Right renal pelvis (tissue), 4 donors: ENCODE measurements at places on chromosomes 7 and 10. TPM values are rescaled to one million over a fixed set of nuclear protein-coding genes. Genes with fewer than 3 reads are reported as not detected.

GRCh38 chr10:97991871-97992270, 38.5 kb downstream of the CRTAC1 start:
- DNase-seq, result peak; percentile 43

- DNase-seq, result no peak
Measured at GRCh38 chr10:94075506-94075905, 81.8 kb downstream of the PLCE1 start.

- DNase-seq, result no peak
Measured at GRCh38 chr7:77811516-77812289, 13.1 kb downstream of the PHTF2 start.

- DNase-seq, result no peak
Measured at GRCh38 chr10:120917521-120918250, 66.5 kb downstream of the WDR11 start.

DNA sequence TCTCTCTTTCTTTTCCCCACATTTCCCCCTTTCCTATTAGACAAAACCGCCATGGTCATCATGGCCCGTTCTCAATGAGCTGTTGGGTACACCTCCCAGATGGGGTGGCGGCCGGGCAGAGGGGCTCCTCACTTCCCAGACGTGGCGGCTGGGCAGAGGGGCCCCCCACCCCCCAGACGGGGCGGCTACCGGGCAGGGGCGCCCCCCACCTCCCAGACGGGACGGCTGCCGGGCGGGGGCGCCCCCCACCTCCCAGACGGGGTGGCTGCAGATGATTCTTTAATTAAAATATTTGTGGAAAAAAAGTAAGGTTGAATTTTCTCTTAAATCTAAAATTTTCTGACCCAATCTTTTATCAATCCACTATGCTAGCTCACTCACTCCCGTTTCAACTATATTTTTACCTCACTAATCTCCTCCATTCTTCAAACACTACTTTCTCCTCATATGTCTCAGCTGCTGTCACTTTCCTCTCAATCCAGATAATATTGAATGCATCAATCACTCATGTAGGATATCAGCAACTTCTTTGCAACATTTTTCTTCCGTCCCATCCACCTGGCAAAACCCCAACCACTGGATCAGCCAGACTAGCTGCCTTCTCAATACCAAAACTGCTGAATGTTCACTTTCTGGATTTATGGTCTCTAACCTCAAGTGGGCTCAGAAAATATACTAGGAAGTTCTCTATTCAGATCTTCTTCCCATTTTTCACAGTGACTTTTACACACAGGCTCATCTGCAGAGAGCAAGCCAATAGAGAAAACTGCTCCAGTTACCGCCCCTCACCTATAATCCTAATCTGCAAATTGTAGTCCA, 81.1 kb upstream of the TRIM24 start:
- no peak for DNase-seq

Gene ATG9B
- 1.9 TPM for polyA plus RNA-seq

Gene TMEM243
- 42.7 TPM for polyA plus RNA-seq

DNA sequence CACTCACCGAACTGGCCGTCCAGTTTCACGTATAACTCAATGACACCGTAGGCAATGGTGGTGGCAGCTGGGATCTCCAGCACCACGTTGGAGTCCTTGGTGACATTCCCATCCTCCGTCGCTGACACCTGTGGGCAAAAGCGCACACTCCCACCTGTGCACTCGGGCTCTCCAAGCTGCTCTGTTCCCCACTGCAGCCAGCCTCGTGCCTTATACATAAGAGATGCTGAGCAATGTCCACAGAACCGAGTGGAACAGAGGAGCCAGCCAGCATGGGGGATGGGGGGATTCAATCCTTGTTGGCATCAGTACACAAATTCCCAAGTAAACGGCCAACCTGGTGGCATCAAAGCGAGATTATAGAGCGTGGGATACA, 40.0 kb downstream of the GSDME start:
- no peak for DNase-seq

DNA sequence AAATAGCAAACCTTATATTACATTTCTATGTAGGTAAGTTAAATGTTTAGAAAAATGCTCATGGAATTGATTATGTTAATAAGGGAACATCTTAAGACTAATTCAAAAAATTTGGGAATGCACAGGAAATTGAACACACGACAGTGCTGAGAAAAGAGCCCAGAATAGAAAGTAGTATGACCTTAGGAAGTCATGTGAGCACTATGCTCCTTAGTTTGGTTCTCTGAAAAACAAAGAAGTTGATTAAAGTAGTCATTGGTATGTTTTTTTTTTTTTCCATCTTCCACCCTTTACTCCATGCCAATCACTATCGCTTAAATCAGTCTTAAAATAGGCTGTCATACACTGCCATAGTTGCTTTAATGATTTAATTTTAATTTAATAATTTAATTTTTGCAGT, 242.9 kb downstream of the ANKRD7 start:
- no peak for DNase-seq

DNA sequence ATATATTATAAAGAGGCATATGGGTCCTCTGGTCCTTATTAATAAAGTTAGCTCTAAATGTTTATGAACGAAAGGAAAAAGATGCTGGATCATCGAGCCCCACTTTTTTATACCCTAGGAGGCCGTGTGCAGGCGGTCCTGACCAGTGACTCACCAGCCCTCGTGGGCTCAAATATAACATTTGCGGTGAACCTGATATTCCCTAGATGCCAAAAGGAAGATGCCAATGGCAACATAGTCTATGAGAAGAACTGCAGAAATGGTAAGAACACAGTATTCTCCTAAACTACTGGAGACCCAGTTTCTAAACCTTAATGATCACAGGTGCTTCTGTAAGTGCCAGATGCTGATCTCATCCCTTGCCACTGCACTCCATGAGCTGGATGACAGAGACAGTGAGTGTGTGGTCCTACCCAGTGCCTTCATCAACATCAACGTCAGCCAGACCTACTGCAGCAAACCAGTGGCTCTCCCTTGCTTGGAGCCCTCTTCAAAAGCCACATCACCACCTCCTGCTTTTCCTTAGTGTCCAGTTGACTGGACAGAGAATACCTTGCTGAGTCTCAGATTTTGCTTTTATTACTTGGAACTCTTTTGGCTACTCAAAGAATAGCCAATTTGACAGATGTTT, 7.6 kb downstream of the GPNMB start:
- no peak for DNase-seq
